ENCODE measurements at places on chromosomes 4 and X. TPM values are rescaled to one million over a fixed set of nuclear protein-coding genes. Genes with fewer than 3 reads are reported as not detected.

MGARP gene
- total RNA-seq, result 16.2 TPM

ARHGAP10 gene
- total RNA-seq, result 36.7 TPM

NHS gene
- 1.1 TPM for total RNA-seq

AADAT gene
- total RNA-seq, result 3.1 TPM

CMC4 gene
- 4.3 TPM for total RNA-seq

MAGEC2 gene
- total RNA-seq, result not detected

P2RY8 gene
- total RNA-seq, result not detected

HTATSF1 gene
- total RNA-seq, result 31.1 TPM

RXFP1 gene
- total RNA-seq, result not detected

ATXN3L gene
- not detected for total RNA-seq

GNRHR gene
- not detected for total RNA-seq

GLOD5 gene
- not detected for total RNA-seq

SMR3B gene
- total RNA-seq, result not detected

BEX5 gene
- total RNA-seq, result not detected

IQSEC2 gene
- total RNA-seq, result 9.9 TPM

ANKRD50 gene
- total RNA-seq, result 68.9 TPM

ADGRG4 gene
- 0.05 TPM for total RNA-seq

SH3RF1 gene
- total RNA-seq, result 24.9 TPM

DCLK2 gene
- 4.6 TPM for total RNA-seq

ENAM gene
- total RNA-seq, result 0.05 TPM

CDS1 gene
- total RNA-seq, result not detected

CXXC4 gene
- total RNA-seq, result not detected

FATE1 gene
- total RNA-seq, result not detected

HPGDS gene
- not detected for total RNA-seq

PCYT1B gene
- 0.90 TPM for total RNA-seq

NDST4 gene
- not detected for total RNA-seq

NKX3-2 gene
- total RNA-seq, result not detected

SSX5 gene
- not detected for total RNA-seq

CXorf49B gene
- total RNA-seq, result not detected

KIAA1210 gene
- not detected for total RNA-seq

PSAPL1 gene
- not detected for total RNA-seq

SMARCA1 gene
- 29.3 TPM for total RNA-seq

UGT2A1 gene
- total RNA-seq, result not detected

GABRB1 gene
- not detected for total RNA-seq

GRID2 gene
- total RNA-seq, result not detected

HS3ST1 gene
- total RNA-seq, result 1.3 TPM

PNMA3 gene
- not detected for total RNA-seq

All from endothelial cell of umbilical vein (primary cell).